Hypothalamus (tissue), 51 donors: ENCODE measurements at places on chromosomes 2 and 18.

- DNase-seq: no peak
Observed at GRCh38 chr2:240663546-240664190, 19.0 kb downstream of the AQP12B start.

DNA sequence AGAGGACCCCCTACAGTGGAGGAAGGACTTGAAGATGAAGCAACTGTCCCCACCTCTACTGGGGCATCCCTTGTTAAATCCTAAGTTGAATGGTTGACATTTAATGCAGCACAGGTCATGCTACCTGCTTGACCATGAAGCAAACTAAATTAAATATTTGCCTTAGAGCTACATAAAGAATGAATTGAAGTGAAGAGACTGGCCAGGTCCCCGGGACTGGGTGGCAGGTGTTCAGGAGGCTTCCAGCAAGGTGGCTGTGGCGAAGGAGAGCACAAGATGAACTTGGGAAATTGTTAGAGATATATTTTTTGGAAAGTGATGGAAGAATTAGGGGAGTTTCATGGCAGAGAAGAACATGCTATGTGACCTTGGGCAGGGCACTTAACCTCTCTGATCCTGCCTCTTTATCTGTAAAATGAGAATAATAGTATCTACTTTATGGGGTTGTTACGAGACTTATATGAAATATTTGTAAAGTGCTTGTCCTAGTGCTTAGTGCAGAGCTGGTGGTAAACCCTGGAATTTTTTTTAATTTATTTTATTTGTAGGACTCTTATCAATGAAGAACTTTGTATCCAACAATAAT, 37.3 kb downstream of the EFR3B start:
- DNase-seq: no peak

GRCh38 chr2:125364192-125364983, 1291.6 kb upstream of the GYPC start:
- no peak for DNase-seq

DNA sequence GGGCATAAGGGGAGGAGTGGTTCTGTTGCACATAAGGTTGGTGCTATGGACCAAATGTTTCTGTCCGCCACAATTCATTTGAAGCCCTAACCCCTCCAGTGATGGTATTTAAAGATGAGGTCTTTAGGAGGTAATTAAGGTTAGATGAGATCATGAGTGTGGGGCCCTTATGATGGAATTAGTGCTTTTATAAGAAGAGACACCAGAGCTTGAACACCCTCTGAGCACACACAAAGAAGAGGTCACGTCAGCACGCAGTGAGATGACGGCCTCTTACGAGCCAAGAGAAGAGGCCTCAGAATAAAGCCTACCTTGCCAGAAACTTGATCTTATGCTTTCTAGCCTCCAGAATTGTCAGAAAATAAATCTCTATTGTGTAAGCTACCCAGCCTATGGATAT, 386.4 kb upstream of the CYRIA start:
- DNase-seq: no peak
